Stimulated activated CD8-positive, alpha-beta memory T cell treated with anti-CD3 and anti-CD28 coated beads, Interleukin-4, amount 100 ng/mL, for 24 hours (primary cell): ENCODE measurements at places on chromosomes 12 and 14.

GRCh38 chr14:79411403-79412174, 799.7 kb downstream of the DIO2 start:
- DNase-seq, result no peak

GRCh38 chr14:105853089-105853906, 326.9 kb downstream of the TMEM121 start:
- DNase-seq, result no peak

DNA sequence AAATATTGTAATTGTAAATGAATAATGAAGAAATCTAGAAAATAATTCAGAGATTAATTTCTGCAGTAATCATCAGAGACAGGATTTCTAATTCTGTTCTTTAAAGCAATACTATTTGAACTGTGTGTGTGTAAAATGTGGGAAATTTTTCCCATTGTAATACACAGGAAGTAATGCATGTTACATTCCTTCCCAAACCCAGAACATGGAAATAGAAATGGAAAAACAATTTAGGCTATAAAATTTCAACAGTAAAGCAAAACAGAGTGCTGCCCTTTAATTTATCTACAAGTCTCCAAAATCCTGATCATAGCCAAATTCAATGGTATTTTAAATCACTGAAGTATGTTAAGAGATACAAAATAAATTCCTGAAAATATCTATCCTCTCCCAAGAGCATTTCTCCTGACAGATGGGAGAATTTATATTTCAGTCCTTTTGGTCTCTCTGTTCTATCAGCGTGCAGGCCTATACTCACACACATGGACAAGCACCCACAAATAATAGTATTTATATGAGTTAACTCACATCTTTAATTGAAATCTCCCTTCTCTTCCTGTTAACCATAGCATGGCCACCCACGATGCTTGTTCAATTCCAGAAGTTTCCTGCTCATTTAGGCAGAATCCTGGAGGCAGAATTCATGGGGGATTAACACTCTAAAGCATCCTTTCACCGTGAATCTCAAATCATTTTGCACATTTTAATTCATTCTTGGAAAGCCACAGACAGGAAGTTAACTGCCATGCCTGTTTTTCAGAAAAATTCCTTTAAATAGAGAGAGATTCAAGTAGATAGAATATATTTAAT, 1465.4 kb upstream of the FLRT2 start:
- DNase-seq, result no peak

GRCh38 chr12:106049105-106049504, 89.6 kb downstream of the NUAK1 start:
- no peak for DNase-seq
